ENCODE measurements at places on chromosomes 4 and X.

DNA sequence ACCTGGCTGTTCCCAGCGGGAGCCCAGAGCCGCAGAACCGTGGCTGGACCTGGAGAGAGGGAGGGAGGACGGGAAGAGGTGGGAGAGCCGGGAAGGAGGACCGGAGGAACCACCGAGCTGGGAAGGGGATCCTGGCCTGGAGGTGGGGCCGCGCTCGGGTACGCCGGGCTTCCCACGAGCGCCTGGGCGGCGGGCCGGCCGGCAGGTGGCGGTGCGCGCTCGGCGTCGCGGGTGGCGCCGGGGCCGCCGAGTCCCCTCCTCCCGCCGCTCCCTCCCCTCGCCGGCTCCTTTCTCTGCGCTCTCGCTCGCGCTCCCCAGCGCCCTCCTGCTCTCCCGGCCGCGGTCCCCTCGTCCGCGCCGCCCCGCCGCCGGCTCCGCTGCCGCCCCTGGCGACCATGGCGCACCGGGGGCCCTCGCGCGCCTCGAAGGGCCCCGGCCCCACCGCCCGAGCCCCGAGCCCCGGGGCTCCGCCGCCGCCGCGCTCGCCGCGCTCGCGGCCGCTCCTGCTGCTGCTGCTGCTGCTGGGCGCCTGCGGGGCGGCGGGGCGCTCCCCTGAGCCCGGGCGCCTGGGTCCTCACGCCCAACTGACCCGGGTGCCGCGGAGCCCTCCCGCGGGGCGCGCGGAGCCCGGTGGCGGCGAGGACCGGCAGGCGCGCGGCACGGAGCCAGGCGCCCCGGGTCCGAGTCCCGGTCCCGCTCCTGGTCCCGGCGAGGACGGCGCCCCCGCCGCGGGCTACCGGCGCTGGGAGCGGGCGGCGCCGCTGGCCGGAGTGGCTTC lies at the start of gene SORCS2:
TSS of gene SORCS2 (plus strand) at position 287 of the 778 bp plus-strand sequence.
- peak; percentile 51 for DNase-seq

DNA sequence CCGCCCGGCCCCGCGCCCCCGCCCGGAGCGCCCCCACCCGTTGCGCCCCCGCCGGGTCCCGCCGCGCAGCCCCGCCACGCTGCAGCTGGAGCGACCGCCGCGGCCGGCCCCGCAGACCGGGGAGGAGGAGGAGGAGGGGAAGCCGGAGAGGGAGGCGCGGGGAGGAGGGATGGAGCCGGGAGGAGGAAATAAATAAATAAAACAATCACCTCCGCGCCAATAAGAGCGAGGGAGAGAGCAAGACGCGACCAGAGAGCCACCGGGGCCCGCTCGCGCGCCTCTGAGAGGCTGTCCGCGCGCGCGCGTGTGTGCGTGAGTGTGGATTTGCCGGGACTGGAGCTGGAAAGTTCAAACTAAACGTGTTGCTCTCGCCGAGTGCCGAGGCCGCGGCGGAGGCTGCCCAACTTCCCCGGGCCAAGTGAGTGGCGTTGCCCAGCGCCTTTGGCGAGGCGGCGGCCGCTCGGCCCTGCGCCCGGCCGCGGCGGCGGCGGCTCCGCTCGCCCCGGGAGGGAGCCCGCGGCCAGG lies 2184.4 kb upstream of the TENM3 start:
- DNase-seq: no peak

DNA sequence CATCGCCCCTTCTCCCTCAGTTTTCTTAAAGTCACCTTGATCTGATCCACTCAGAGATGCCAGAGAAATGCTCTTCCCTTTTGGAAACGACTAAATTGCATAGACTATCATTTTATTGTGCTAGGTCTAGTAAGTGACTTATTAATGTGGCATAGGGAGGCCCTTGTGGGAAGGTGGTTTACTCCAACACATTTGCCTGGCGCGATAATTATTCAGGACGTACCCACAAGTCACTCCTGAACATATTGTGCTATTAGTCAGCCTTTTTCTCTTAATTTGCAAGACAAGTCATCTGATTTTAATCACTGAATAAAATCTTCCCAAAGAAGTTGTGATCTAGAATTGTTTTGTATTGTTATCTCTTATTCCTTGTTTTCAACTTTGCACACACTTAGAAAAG lies 7.6 kb downstream of the ENPEP start:
- no peak for DNase-seq

DNA sequence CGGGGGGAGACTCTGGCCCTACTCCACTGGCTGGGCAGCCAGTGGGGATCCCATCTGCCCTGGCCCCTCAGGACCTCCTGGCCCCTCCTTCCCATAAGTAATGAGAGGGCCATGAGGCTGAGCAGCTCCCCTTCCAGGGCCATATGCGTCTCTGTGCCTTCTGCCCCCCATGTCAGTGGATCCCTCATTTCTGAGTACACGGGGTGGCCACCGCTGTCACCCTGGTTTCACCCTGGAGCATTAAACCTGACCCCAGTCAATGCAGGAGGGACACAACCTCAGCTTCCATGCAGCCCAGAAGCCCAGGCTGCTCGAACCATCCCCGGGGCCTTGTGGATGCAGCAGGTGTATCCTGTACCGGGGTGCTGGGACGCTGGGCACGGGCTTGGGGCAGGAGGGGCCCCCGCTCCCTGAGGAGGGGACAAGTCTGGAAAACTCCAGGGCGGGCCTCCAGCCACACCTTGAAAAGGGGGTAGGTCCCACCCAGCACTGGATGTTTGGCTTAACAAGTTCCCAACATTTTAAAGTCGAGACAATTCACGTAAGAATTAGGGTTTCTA lies 24.2 kb downstream of the ATP5ME start:
- no peak for DNase-seq

DNA sequence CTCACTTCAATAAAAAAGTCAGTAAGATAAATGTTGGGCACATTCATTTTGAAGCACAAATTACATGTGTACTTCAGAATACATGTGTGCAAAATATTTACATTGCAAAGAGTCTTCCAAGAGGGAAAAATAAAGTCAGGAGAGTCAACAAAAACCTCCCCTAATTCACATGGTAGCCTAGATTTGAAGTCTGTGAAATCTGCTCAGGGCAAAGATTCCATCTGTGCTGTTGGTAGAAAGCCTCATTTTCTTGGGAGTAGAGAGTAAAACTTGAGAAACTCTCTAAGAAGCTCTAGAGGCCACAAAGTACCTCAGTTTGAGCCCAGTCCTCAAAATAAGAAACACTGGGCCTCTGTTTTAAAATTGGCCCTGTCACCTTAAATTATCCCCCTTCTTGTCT lies 303.4 kb downstream of the RAB28 start:
- DNase-seq: no peak

GRCh38 chrX:68232206-68232605 lies 201.1 kb downstream of the OPHN1 start:
- DNase-seq: no peak
